ENCODE measurements at places on chromosomes 13 and 19.

- DNase-seq, result no peak
These were observed 101.8 kb downstream of the FAM216B start for GRCh38 chr13:42883142-42883541.

- no peak for DNase-seq
These were observed 213.4 kb upstream of the PCDH17 start for GRCh38 chr13:57418067-57418677.

DNA sequence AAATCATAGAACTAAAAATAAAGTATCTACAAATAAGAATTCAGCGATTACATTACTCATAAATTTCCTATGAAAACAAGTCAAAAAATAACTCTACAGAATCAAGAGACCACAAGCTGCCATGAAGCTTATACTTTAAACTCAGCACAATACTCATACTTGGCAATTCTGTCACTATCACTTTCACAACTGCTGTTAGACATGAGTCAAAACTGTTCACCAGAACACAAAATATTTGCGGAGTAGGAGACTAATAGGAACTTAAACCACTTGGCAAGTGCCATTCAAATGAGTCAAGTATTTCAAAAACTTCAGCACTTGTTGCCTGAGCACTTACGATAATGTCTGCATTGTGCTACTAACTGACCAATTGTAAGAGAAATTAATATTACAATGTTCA lies 387.8 kb upstream of the GPC6 start:
- DNase-seq, result no peak

DNA sequence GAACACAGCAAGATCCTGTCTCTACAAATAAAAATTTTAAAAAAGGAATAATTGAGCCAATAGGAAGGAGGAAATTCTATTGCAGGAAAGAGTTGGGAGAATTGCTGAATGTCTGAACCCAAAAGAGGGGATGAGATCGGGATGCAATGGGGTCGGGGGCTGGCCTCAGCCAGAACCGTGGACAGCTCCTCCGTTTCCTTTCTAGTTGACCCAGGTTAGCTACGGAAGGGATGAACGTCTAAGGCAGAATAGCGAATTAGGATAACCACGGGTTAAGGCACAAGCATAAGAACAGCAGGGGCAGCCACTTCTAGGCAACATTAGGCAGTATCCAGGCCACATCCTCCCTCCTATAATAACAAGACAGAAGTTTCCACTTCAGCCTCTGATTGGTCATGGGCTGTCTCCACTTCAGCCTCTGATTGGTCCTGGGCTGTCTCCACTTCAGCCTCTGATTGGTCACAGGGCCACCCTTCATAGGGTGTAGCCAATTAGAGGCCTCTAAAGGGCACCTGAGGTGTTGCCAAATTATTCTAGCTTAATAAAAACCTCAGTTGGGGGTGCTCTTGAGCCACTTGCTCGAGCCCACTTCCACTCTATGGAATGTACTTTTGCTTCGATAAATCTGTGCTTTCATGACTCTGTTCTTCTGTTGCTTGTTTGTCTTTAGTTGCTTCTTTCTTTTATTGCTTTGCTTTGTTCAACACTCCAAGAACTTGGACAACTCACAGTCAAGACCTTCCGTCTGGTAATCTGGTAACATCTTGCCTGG lies 24.9 kb upstream of the TPM4 start:
- DNase-seq, result peak; percentile 69

Data from CD4-positive, alpha-beta T cell treated with Interleukin-4 for 4 hours (primary cell).